ENCODE measurements at places on chromosomes 6 and 20.

- no peak for ATAC-seq
These were observed 182.5 kb downstream of the SYNDIG1 start for GRCh38 chr20:24651976-24652345.

DNA sequence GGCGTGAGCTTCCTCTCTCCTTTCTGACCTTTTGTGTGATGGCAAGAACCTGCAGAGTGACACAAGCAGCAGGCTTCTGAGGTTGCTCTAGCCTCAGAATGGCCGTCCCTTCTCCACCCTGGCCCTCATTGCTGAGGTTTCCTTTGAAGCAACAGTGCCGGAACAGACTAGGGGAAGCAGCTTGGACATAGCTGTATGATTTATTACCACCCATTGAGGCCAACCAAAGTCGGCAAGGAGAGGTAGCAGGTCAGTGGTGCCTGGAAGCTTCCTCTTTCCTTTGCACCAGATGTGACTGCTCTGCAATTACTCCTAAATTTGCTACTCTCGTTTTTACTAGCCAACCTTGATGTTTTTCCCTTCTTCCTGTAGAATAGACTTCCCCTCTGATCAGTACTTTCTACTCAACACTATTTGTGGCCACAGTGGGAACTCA is 31.4 kb downstream of the PTPN1 start:
- peak; percentile 31 for ATAC-seq

- ATAC-seq = no peak
These were observed 84.8 kb downstream of the MRPL14 start for GRCh38 chr6:44042261-44042988.

- ATAC-seq = no peak
These were observed 29.3 kb downstream of the SRC start for GRCh38 chr20:37375227-37375626.

DNA sequence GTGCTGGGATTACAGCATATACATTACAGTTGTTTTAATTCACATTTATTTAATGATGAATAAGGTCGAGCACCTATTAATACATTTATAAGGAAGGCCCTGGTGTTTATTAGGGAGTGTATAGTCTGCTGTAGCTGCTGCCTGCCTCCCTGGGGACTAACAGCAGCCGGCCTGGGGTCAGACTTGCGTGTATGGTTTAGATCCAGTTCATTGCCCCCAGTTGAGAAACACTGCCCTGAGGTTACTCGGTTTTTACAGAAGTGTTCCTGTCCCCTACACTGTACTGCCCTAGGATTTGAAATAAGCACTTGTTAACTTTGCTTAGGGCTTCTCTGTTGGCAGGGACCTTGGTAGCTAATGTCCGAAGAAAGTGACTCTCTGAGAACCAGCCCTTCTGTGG is 4.0 kb downstream of the TTPAL start:
- ATAC-seq = no peak

DNA sequence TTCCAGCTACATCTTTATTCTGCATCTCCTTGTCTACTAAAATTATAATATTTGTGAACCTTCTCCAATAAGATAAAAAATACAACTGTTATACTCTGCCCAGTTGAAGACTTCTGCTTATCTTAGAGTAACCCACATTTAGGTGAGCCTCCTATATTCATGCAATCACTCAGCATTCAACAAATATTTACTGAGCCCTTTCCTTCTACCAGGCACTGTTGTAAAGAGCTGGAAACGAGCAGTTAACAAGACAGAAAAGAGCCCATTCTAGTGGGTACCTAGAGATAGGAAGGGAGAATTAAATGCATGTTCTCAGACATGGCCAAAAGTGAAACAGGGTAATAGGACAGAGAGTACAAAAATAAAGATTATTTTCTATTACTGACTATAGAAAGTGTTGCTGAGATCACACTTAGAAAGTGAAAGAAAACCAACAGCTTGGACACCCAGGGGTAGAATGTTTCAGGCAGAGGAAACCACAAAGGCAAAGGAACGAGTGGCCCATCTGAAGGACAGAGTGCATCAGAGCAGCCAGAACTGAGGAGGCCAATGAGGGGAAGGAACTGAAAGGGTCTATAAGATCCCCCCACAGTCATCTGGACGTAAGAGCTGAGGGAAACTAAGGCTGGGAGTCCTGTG is 50.8 kb upstream of the SMLR1 start:
- no peak for ATAC-seq

GRCh38 chr20:57507477-57507876 is 17.5 kb downstream of the CTCFL start:
- no peak for ATAC-seq

GRCh38 chr20:48716086-48716485 is 111.7 kb downstream of the PREX1 start:
- no peak for ATAC-seq

- ATAC-seq = peak; percentile 32
These were observed 723 bp downstream of the MANEA start for GRCh38 chr6:95578106-95578410.

GRCh38 chr6:2980465-2980855 is 9.1 kb upstream of the SERPINB6 start:
- peak; percentile 77 for ATAC-seq

DNA sequence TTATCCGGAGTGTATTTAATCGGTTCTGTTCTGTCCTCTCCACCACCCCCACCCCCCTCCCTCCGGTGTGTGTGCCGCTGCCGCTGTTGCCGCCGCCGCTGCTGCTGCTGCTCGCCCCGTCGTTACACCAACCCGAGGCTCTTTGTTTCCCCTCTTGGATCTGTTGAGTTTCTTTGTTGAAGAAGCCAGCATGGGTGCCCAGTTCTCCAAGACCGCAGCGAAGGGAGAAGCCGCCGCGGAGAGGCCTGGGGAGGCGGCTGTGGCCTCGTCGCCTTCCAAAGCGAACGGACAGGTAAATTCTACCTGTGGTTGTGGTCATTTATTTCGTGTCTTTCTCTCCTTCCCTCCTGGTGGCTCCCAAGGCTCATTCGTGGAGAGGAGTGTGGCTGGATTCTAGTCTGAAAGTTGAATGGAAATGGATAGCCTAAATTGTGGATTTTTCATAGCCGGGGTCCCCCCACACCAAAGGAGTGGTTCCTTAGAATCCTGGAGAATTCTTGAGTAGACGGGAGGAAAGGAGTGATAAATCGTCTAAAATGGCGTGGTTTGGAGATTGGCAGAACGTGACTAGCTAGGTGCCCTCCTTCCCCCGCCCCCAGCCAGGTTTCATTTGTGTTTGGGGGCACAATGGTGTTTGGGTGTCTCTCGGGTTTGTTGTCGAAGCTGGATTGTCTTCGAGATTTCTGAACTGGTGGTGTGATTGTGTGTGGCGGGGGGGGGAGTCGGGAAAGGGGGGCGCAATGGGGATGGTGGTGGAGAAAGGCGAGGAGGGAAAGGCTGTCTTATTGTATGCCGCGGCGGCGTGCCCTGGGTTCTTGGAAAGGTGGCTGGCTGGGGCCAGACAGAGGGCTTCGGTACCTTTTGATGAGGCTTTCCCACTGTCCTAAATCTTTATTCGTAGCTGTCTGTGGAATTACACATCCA is 673 bp downstream of the MARCKS start:
- ATAC-seq = peak; percentile 2

DNA sequence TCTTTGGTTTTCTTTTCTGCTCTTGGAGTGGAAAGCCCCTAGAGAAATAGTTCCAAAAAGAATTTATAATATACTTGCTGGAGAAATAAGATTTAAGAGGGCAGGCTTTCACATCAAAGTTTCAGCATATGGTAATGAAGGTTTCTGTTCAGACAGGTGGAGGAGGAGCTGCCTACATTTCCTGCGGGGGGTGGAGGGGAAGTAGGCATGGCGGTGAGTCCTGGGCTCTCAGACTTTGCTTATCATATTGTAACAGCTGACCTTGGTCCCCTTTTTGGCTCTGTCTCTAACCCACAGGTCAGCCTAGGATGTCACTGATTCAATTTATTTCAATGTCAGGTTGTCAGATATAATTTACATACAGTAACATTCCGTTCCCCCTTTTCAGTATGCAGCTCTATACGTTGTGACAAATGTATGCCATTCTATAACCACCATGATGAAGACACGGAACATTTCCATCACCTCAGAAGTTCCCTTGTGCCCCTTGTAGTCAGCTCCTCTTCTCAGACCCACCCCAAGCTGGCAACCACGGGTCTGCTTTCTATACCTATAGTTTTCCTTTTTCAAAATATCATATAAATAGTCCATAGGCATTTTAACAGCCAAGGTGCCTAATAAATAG is 77.6 kb upstream of the GGTLC1 start:
- no peak for ATAC-seq

DNA sequence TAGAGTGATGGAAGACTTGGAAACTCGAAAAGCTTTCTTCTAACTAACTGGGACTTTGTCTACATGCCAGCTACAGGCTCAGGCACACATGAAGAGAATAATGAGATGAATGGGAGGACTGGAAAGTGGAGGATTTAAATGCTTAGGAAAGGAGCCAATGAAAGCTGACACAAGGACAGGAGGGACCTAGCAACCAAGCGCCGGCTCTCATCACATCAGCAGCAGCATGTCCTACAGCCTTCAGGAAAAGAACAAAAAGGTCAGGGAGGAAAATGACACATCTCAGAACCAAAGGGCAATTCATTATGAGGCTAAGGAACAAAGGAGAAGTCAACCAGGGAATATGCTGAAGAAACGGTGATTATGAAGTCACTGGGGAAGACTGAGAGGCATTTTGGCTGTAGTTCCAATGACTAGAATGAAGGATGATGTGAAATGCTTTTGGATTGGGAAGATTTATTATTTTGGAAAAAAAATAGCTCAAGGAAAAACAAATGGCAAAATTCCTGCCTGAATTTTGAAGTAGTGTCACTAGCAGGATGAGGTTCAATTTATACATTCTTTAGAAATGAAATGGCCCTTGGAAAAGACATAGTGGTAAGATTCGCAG is 5.7 kb downstream of the BACH2 start:
- ATAC-seq = no peak

DNA sequence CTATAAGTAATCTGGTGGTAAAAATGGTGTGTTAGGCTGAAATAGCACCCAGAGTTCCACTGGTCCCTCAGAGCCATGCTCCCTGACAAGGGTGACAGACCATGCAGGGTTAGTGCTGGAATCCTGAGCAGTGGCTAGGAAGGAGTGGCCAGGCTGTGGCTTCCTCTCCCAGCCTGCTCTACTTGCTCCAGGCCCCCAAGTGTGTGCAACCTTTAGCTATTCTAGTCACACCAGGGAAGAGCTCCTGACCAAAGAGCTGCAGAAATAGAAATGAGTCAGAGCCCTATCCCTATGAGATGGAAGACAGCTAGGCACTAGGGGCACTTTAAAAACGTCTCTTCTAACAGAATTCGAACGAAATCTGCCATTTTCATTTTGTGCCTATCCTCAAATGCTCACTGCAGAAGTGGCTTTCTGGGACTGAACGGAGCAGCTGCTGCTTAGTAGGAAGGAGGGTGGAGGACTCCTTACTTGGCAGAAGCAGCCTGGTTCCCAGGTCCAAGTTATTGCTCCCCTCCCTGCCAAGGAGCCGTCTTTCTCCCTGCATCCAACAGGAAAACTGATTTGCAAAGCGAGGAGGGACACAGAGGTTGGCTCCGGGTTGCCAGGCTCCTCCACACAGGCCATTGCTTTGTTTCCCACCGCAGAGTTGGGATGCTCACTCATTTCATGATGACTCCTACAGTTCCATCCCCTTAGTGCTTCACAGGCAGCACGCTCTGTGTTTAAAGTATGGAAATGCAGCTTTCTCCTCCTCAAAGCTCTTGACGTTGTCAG is 754.5 kb downstream of the C6orf118 start:
- no peak for ATAC-seq

GRCh38 chr6:66307490-66307889 is 600.5 kb upstream of the EYS start:
- ATAC-seq = no peak

DNA sequence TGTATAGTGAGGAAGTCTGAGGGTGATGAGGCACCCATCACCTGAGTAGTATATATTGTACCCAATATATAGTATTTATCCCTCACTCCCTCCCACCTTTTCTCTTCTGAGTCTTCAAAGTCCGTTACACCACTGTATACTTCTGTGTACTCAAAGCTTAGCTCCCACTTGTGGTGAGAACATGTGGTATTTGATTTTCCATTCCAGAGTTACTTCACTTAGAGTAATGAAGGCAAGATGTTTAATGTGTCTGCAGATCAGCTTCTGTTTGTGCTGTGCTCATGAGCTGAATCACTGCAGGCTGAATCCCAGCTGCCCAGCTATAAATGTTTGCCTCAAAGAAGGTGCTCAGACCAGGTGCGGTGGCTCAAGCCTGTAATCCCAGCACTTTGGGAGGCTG is 139.3 kb upstream of the FOXA2 start:
- no peak for ATAC-seq

- no peak for ATAC-seq
These were observed 11.3 kb upstream of the RBM24 start for GRCh38 chr6:17269840-17270239.

GRCh38 chr6:131130554-131130940 is 4.7 kb upstream of the AKAP7 start:
- ATAC-seq = no peak

DNA sequence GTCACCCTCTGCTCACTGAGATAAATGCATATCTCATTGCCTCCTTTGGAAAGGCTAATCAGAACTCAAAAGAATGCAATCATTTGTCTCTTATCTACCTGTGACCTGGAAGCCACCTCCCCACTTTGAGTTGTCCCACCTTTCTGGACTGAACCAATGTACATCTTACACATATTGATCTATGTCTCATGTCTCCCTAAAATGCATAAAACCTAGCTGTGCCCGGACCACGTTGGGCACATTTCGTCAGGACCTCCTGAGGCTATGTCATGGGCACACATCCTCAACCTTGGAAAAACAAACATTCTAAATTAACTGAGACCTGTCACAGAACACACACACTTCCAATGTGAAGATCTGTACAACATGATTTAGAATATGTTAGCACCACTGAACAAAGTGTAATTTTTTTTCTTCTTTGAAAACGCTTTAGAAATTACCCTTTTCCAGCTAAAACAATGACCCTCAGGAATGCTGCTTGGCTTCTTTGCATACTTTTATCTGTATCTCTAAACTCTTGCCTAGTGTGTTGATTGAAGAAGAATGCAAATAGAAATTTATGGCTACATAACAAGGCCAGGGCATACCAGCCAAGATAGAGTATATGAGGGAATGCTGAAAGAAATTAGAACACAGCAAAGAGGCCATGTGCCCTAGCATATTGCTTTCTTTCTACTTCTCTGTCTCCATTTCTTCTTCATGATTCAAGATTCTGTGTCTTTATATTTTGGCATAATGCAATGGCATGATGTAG is 84.6 kb upstream of the DST start:
- no peak for ATAC-seq

GRCh38 chr6:115442323-115442722 is 618.4 kb downstream of the FRK start:
- no peak for ATAC-seq

DNA sequence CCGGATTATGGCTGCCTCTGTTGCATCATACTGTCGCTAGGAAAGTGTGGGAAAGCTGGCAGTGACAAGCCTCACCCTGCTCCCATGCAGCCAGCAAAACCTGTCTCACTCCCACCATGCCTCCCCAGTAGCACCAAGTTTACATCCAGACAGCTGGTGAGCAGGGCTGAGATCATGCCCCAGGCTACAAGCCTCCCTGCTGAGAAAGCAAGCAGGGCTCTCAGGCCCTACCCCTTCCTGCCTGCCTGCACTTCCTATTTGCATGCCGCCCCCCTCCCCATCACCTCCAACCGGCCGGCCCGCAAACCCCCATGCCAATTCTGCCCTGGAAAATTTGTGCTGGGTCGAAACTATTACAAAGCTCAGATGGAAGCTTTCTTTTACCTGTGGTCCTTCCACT is 408.2 kb upstream of the FKBP1C start:
- ATAC-seq = no peak

GRCh38 chr6:108446629-108447150 is 114.0 kb upstream of the FOXO3 start:
- no peak for ATAC-seq

- ATAC-seq = peak; percentile 38
These were observed 100.3 kb upstream of the ENPP5 start for GRCh38 chr6:46271107-46271506.

GRCh38 chr6:49348561-49348960 is 114.5 kb downstream of the MMUT start:
- no peak for ATAC-seq

Measured in esophagus mucosa (tissue), 1 donor.